NCI-H2171 treated with DMSO at 0.1 percent for 48 hours (cell line): ENCODE measurements at places on chromosomes 2 and 18.
A peak's percentile ranks its signal among the peaks of the same experiment; 100 is the strongest.

- no peak for DNase-seq
These were observed 3.3 kb downstream of the ITGA6 start for GRCh38 chr2:172430678-172431077.

- no peak for DNase-seq
These were observed 32.1 kb downstream of the ATOH8 start for GRCh38 chr2:85785871-85786270.

GRCh38 chr2:236659758-236660150, 90.1 kb downstream of the ACKR3 start:
- DNase-seq = peak; percentile 43

- no peak for DNase-seq
These were observed 24.0 kb upstream of the COLEC12 start for GRCh38 chr18:524466-524865.

DNA sequence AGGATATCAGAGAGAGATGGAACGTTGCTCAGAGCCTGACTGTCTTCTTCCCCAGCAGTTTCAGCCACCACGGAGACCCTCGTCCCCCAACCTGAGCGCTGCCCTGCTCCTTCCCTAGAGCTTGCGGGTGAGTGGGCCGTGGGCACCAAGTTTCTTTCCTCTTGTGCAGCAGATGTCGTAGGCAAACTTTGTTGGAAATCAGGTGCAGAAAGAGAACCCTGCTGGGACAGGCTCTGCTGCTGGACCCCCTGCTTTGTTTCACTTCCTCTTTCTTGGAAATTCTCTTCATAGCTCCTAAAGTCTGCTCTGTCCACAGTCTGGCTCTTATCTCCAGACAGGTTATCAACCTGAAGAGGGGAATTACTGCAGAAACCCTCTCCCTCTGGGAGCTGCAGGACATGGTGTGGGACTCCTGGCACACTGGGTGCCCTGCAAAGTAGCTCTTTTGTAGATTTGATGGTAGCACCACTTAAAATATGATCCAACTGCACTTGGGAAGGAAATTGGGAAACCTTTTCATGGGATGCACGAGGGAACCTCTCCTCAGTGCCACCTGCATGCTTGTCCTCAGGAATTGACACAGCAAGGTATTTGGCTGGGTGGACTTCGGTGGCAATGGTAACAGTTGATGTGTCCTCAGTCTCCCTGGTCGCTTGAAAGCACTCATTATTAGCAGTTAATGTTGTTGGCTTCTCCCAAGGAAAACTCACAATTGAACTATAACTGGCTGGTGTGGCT, 92.2 kb downstream of the ALPK2 start:
- no peak for DNase-seq

GRCh38 chr18:49464718-49465598, 4.5 kb upstream of the DYM start:
- peak; percentile 56 for DNase-seq

DNA sequence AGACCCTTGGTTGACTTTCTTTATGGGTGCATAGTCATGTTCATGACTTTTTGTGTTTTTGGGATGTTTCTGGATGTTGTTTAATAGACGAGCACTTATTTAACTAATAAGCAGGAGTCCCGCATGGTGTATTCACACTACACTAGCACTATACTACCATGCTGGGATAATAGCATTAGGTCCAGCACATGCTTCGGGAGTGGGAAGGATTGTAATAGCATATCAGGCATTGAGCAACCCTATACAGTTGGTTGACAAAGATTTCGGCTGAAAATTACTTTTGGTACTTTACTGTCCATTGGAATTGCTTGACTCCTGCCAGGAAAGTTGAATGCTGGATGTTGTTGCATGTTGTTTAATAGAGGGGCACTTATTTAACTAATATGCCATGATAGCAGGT, 2.8 kb downstream of the SH3RF3 start:
- DNase-seq = no peak

DNA sequence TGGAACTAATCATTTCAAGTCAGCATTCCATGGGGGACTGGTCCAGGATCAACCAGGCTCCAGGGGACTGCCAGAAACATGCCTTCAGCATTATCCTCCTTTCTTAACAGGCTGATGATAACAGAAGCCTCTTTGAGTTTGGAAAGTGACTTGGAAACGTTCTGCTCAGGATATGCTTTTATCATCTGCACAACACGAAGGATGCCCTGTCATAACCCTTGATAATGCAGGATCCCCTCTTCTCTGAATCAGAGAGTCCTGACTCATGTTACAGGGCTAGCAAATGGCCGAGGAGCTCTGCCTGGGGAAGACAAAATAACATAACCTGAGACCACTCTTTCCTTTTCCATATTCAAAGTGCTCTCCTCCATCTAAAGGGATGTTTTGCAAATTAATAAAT, 6.7 kb downstream of the SCYGR3 start:
- DNase-seq = no peak

DNA sequence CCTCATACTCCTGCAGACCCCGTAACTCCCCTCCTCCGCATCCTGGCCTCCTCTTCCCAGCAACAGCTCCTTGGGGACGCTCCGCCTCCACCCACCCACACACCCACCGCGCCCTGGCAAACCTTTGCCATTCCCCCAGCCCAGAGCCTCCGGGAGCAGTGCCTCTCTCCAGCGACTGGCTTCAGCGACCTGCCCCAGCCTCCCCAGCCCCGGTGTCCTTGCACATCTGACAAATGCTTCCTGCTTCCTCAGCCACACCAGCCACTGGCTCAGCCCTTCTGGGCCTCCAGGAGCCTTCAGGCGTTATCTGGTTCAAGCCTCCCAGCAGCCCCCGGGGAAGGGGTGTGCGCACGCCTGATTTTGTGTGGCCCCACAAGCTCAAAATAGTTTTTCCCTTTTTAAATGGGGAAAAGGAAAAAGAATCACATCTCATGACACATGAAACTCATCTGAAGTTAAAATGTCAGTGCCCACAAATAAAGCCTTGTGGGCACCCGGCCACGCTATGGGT, 14.2 kb downstream of the ESPNL start:
- no peak for DNase-seq

DNA sequence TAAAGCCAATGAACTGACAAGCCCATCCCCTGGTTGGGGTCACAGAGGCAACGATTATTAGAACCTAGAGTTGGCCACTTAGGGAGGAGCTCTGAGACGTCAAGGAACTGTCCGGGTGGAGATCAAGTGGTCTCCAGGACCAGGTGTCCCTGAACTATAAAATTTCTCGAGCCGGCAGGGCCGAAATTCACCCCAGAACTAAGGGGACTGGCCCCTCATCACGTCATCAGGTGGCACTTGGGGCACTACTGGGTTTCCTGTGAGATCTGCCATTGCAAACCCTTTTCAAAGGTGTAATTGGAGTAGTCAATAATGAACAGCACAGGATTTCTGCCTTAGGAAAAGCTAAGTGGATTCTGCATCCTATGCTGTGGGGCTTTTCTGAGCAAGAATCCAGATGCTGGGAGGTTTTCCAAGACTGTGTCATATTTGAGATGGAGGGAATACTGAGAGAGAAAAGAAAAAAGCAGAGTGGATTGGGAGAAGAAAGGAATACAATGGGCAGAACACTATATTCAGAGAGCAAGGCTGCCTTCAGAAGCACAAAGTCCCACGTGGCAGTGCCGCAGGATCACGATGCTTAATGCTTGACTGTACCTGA, 113.6 kb downstream of the ALPK2 start:
- no peak for DNase-seq

GRCh38 chr2:38248255-38248654, 128.8 kb downstream of the ATL2 start:
- no peak for DNase-seq

- peak; percentile 23 for DNase-seq
These were observed 8.4 kb upstream of the ARID5A start for GRCh38 chr2:96528006-96528699.

DNA sequence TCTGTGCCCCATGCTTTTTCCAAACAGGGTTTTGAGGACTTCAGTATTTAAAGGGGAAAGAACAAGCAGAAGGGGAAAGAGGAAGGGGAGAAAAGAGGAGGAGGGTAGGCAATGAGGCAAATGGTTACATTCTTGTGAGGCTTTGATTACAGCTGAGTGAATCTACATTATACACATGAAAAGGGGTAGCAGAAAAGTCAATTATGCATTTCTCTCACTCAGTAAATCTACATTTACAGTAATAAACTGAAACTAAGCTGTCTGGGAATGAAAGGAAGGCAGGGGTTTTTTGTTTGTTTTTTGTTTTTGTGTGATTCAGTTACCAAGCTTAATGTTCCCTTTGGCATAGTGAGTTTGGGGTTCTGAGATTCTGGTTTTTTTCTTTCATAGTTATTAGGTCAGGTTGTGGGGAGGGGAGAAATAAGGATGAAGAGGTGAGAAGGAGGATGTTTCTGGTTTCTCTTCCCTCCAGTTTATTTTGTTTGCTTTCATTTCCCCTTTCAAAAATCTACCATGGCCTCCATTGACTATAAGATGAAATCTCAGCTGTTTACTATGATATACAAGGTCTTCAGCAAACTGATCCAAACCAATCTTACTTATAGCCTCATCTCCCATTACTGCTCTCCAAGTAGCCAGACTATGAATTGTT, 18.7 kb downstream of the C18orf63 start:
- no peak for DNase-seq

GRCh38 chr2:127394492-127394891, 6.7 kb upstream of the MAP3K2 start:
- no peak for DNase-seq

GRCh38 chr2:9313443-9313842, 106.8 kb downstream of the ASAP2 start:
- DNase-seq = no peak

DNA sequence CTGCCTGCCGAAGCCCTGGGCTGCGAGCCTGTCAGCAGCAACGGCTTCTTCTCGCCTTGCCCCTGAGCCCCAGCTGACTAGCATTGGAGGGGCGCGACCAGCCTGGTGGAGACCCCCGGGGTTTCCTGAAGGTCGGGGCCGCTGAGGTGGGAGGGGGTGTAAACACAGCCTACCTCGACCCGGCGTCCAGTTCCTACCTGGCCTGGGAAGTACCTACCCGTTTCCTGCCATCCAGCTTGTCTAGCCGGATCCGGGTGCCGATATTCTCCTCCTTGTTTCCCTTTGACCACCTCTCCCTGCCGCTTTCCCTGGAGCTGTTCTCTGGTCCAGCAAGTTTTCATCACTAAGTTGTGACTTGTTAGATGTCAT, 511 bp downstream of the MOB4 start:
- DNase-seq = peak; percentile 20

DNA sequence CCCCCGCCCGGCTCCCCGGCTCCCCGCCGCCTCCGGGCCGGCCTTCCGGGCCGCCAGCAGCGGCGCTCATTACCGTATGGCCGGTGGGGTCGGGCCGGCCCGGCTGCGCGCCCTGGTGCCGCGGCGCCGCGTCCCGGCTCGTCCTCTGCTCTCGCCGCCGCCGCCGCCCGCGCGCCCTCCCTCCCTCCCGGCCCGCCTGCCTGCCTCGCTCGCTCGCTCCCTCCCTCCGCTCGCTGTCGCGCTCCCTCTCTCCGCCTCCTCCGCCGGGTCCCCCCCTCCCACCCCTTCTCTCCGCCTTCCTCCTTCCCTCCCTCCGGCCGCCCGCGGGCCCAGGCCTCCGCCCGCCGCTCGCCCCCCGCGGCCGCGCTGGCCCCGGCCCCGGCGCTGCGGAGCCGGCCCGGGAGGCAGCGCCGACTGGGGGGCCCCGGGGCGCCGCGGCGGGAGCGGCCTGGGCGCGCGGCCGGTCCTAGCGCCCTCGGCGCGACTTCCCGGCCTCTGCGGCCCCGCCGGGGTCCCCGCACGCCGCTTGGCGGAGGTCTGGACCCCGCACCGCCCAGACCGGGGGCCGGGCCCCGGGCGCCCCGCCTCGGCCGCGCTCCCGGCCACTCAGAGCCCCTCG, at the start of gene DNMT3A:
DNMT3A (minus strand) TSS at position 173 of the 619 bp plus-strand sequence. CDS start 27,941 bp downstream, outside the sequence.
- peak; percentile 45 for DNase-seq

GRCh38 chr18:25516121-25516520, 164.2 kb upstream of the ZNF521 start:
- DNase-seq = no peak

GRCh38 chr18:44536046-44536445, 144.6 kb upstream of the SETBP1 start:
- DNase-seq = no peak

DNA sequence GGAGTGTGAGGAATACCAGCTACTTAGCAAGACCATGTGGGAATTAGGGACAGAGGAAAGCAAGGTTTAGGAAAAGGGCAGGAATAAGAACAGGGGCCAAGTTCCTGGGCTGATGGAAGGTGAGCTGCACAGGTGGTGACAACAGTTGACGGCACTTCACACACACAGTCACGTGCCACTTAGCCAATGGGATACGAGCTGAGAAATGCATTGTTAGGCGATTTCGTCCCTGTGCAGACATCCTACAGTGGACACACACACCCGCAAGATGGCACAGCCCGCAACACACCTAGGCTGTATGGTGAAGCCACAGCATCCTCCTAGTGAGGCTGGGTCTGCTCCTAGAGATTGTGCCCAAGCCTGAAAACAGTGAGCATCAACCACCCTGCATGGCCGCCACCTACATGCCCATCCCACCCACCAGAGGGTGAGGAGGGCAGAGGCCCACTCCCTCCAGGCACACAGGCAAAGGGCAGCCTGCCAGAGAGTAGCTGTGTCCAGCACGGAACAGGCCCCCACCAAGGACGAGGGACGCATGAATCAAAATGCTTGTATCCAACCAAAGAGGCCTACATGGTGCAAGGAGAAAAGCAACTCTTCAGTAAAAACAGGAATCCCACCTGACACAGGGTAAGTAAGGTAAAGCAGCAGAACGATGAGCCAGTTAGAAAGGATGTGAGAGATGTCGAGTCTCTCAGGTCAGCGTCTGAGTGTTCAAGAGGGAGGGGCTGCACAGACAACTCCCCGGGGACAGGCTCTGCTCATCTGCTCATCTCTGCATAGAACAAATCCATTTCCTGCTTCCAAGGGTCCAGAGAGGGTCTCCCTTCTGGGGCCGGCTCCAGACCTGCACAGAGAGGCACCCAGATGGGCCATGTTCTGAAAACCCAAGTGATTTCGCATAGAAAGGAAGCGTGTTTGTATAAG, 51.3 kb downstream of the ZNF516 start:
- DNase-seq = peak; percentile 12
